Stimulated activated CD4-positive, alpha-beta T cell treated with anti-CD3 and anti-CD28 coated beads, Interleukin-1b, Interleukin-23, amount 100 ng/mL, for 48 hours (primary cell): ENCODE measurements at places on chromosomes 1 and 21.

- DNase-seq: no peak
Measured at GRCh38 chr1:34844252-34844634, 15.3 kb downstream of the SMIM12 start.

- DNase-seq: no peak
Measured at GRCh38 chr21:20259031-20259867, 739.0 kb upstream of the NCAM2 start.

- DNase-seq: no peak
Measured at GRCh38 chr1:61460191-61460590, 264.8 kb downstream of the TM2D1 start.

DNA sequence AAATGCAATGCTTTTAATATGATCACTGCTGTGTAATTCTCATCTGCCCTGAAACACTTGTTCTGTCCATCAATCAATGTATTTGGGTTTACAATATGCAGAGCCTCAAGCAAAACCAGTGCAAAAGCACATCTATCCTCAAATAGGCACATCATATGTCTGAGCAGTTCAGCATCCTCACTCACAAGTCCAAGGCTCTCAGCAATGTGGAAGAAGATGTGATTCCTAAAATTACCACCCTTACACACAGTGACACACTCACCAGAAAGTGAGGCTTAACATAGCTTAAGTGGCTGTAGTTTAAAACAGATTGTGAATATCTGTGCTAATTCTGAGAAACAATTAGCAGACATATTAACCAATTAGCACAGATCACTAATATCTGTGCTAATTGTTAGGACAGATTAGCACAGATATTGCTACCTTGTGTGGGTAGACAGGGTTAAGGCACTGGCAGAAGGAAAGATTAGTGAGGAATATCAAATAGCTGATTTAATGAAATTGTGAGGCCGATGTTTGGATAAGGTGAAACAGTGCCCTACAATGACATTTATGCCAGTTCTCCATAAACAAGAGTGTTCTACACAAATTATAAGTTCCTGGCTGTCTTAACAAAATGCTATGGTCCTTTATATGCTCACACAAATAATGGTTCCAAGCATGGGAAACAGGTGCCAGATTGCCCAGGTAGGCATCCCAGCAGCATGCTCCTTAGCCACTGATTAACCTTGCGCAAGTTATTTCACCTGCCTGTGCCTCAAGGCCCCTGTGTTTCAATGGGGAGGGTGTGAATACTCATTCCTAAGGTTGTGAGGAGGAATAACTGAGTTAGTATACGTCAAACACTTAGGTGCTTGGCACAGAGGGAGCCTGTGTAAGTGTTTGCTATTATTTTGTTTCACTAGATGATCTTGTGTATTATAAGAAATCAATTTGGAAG is 41.7 kb downstream of the MRPL39 start:
- no peak for DNase-seq

- peak; percentile 1 for DNase-seq
Measured at GRCh38 chr1:74767490-74767889, 34.5 kb downstream of the TYW3 start.

GRCh38 chr1:6330410-6330911 is 63.1 kb downstream of the ACOT7 start:
- no peak for DNase-seq

DNA sequence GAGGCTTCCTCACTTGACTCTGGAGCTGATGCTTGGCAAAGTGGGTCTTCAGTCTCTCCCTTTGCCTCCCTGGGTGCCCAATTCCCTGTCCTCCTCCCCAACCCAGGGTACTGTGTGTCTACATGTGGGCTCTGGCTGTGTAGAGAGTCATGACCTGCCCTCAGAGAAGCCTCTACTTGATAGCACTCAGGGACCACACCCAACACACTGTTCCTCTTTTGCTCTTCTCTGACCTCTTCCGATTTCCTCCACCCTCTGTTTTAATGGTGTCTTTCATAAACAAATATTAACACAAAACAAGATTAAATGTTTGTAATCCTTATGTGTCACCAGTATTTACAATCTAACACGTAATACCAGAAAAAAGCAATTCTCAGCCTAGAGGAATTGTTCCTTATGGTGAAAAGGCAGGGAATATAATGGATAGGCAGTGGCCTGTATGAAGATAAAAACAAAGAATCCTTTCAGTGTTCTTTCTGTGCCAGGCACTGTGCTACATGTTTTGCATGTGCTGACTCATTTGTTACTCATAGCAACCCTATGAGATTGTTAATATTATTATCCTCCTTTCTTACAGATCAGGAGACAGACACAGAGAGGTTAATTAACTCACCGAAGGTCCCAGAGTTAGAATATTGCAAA is 58.2 kb downstream of the HSD3B1 start:
- no peak for DNase-seq

GRCh38 chr1:116559304-116559761 is 11.5 kb downstream of the CD58 start:
- no peak for DNase-seq

DNA sequence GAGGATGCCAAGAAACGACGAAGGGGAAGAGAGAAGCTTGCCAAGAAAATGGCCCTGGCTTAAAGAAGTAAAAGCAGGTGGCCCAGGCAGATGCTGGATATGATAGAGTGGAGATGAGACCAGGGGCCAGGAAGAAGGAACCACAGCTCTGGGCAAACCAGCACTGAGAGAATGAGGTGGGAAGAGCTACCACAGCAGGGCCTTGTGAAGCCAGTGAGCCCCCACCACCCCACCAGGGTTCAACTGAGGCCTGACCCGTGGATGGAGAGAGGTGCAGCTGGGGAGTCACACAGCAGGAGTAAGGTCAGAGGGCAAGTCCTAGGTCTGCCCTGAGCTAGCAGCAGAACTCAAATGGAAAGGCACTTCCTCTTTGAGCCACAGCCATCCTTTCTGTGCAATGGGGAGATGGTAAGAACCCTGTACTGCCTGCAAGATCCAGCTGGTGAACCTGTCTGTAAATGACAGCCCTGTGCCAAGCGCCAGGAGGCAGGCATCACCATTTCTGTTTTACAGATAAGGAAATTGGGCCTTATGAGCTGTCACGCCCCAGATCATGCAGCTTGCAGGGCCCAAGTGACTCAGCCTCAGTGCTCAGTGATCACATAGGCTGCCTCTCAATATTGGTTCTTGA is 8.5 kb downstream of the SH3BGRL3 start:
- peak; percentile 86 for DNase-seq

DNA sequence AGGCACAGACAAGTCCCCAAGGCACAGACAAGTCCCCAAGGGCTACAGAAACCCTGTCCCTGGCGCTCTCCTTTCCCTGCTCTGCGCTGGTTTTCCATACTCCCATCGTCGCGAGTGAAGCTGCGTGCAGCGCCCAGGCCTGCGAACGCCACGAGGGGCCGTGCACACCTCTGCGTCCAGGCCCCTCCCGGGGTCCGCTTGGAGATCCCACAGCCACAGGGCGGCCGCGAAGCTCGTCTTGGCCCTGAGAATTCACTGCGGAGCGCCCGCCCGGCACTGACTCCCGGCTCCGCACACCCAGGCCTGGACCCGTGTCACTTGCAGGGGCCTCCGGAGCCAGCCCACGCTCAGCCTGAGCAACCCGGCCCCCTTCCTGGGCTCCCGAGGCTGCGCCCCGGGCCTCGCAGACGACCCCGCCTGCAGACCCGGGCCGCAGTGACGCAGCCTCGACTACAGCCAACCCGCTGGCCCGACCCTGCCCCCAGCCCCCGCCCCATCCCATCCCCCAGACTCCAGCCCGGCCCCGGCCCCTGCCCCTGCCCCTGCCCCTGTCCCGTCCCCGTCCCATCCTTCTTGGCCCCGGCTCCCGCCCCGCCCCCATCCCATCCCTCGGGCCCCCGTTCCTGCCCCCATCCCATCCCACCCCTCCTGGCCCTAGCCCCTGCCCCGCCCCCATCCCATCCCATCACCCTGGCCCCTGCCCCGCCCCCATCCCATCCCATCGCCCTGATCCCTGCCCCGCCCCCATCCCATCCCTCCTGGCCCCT is 841 bp downstream of the POFUT2 start:
- DNase-seq: no peak

DNA sequence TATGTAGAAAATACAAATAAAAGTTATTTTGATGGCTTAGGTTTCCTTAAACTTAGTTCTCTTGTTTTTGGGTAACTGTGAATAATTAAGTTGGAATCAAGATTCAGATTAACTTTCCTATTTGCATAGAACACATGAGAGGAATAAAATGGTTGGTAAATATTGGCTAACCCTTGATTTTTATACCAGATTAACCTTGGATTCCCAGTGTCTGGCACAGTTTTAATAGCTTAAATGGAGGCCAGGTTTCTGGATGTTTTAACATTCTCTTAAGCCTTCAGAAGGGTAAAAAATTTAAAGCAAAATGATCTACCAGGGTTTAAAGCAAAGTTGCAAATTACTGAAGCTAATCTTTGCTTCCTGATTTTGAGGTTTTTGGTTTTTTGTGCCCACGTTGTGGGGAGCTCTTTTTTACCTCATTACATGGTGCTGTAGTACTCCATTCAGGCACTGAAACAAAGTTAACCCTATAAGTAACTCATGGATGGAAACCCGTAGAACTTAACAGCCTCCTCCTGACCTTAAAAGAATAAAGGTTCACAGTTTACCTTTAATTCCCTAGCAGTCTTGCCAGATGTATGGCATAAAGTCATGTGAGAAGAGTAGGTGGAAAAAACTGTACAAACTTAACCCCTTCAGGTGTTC is 8.4 kb upstream of the SPATA1 start:
- DNase-seq: no peak

GRCh38 chr1:115184951-115185331 is 95.6 kb upstream of the TSPAN2 start:
- DNase-seq: no peak

- DNase-seq: no peak
Measured at GRCh38 chr1:226778657-226779058, 39.6 kb upstream of the ITPKB start.

GRCh38 chr1:246527402-246528088 is 20.5 kb upstream of the SMYD3 start:
- DNase-seq: no peak
